Endothelial cell of umbilical vein (primary cell): ENCODE measurements at places on chromosomes 1 and 21. TPM values are rescaled to one million over a fixed set of nuclear protein-coding genes. Genes with fewer than 3 reads are reported as not detected.

The AKT3 gene
- 18.2 and 20.6 TPM in 2 replicates for polyA plus RNA-seq

The KIF26B gene
- polyA plus RNA-seq = 0.04 and 0.06 TPM in 2 replicates

The PPIAL4G gene
- not detected in 2 replicates for polyA plus RNA-seq

The ZFYVE9 gene
- polyA plus RNA-seq = 3.6 and 4.1 TPM in 2 replicates

The NCAM2 gene
- polyA plus RNA-seq = 0.08 and 0.11 TPM in 2 replicates

The C21orf58 gene
- 6.0 and 7.4 TPM in 2 replicates for polyA plus RNA-seq

The PLEKHG5 gene
- 30.6 and 40.8 TPM in 2 replicates for polyA plus RNA-seq

The EMC1 gene
- polyA plus RNA-seq = 164 and 169 TPM in 2 replicates

- no peak for DNase-seq
Measured at GRCh38 chr1:41616563-41616962, 132.1 kb upstream of the EDN2 start.

DNA sequence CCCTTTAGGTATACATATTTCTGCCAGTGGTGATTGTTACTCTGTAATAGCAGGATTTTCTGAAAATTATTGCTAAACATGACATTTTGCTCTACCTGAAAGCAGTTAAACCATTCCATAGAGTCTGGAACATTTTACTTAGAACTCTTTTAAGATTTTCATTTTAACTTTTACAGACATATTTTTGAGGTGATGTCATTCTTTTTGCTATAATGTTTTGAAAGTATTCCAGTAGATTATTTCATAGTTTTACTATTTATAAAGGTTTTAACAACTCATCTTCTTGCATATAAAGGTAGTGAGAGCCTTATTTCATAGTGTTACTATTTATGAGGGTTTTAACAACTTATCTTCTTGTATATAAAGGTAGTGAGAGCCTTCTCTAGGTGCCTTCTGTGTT, 42.9 kb downstream of the PTBP2 start:
- DNase-seq = no peak

DNA sequence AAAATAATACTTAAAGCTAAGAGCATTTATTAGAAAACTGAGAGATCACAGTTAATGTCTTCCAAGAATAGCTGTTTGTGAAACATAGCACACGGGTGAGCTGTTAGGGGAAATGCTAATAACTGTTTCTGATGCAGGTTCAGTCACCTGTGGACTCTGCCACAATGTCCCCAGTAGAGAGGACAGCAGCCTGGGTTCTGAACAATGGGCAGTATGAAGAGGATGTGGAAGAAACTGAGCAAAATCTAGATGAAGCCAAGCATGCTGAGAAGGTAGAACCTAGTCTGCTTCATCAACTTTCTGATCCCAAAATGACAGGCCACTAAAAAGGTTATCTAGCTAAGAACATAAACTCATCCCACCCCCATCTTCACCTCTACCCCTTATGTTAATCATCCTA, 32.6 kb downstream of the CLEC20A start:
- DNase-seq = no peak

GRCh38 chr1:157199421-157199755, 61.2 kb upstream of the ETV3 start:
- no peak for DNase-seq

DNA sequence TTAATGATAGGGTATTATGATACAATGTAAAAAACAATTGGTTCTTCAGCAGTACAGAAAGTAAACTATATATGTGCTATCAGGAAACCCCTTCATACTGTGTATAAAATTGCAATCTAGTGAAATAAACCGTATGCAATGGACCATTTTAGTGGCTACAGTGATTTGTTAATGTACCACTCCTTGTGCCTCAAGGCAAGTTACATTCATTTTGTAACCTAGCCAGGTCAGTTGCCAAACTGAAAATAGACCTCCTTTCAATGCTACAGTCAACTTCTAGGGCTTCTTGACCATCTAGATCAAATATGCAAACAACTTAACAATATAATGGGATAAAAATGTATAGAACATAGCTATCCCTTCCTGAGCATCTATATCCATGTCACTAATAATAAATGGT, 52.0 kb upstream of the RAVER2 start:
- DNase-seq = no peak

GRCh38 chr1:86933562-86934377, 19.3 kb downstream of the HS2ST1 start:
- DNase-seq = peak; percentile 6

- no peak for DNase-seq
Measured at GRCh38 chr1:183884526-183884925, 79.6 kb downstream of the RGL1 start.

GRCh38 chr1:68615312-68615711, 118.4 kb upstream of the DEPDC1 start:
- no peak for DNase-seq

DNA sequence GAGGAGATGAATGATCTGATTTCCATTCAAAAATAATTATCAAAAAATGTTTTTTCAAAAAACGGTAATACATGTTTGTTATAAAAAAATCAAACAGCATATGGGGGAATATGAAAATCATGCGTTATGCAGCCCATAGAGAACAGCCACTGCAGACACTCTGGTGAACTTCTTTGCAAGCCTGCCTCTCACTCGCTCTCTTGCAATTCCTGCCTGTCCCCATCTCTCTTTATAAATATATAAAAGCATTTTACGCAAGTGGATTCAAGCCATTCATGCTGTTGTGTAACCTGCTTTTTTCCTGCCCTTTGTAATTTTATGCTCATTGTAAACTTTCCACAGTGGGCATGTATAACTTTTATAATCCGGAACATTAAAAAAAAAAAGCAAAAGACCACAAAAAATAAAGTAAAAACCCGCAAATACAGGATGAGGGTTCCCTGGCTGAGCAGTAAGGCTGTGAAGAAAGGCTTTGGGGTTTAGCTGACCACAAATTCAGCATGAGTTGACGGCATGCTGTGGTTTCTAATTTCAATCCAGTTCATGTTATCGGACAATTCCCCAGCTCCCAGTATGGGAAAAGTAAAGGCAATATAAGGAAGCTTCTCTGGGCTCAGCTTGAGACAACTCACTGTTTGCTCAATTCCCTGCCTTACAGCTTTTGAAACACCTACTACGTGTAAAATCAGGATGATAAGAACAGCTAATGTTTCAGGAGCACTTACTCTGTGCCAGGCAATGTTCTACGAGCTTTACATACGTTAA, 52.8 kb upstream of the ZBTB40 start:
- no peak for DNase-seq

DNA sequence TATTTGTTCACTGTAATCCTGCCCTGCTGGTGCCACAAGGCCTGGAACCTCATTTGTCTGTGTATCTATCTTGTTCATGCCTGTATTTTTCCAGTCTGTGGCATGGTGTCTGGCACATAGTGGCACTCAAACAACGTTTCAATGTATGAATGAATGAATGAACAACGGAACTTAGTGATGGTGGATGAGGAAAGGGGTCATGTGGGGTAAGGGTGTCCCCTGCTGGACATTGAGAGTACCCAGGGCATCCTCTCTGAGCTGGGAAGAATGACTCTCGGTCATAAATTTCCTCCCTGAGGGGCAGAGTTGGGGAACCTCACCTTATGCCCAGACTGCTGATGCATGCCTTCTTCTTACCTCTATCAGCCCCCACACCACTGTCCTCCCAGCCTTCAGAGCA, 18.9 kb upstream of the ZNF683 start:
- DNase-seq = peak; percentile 29

DNA sequence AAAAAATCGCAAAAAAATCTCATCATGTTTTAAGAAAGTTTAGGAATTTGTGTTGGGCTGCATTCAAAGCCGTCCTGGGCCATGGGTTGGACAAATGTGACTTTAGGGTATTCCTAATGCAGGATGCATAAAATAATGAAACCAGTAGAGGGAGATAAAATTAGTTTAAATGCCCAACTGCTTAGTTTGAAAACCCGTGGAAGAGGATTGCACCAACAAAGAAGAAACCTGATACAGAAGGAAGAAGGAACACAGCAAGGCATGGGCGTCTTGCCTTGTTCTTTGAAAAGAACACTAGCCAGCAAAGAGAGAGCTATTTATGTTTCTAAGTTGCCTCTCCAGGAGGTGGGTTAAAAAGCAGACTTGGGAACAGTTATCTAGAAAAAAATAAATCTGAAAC, 37.9 kb downstream of the WDR3 start:
- DNase-seq = no peak

DNA sequence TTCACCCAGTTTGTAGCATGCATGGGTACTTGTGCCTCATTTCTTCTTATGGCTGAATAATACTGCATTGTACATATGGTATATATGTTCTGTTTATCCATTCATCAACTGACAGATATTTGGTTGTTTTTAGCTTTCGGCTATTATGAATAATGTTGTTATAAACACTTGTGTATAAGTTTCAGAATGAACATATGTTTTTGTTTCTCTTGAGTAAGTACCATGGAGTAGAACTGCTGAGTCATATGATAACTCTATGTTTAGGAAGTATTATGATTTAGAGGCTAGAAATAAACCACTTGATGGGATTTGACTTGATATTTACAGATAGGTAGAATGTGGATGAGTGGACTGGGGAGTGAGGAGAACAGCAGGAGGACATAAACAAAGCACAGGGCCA, 48.6 kb downstream of the WNT2B start:
- DNase-seq = no peak

GRCh38 chr1:175090780-175091179, 23.1 kb downstream of the TNN start:
- no peak for DNase-seq
